ENCODE measurements at places on chromosomes 12 and 14. TPM values are rescaled to one million over a fixed set of nuclear protein-coding genes. Genes with fewer than 3 reads are reported as not detected.

The ISM2 gene
- total RNA-seq: not detected

The KCNC2 gene
- 3.6 TPM for total RNA-seq

The PLEKHG7 gene
- not detected for total RNA-seq

The DAO gene
- total RNA-seq: not detected

The CBLN3 gene
- total RNA-seq: 1.3 TPM

The LTBR gene
- 116 TPM for total RNA-seq

The SMIM10L1 gene
- total RNA-seq: 7.5 TPM

The GCH1 gene
- 10.6 TPM for total RNA-seq

The RPL10L gene
- not detected for total RNA-seq

The DPF3 gene
- not detected for total RNA-seq

The RHOJ gene
- 30.6 TPM for total RNA-seq

The RERG gene
- 133 TPM for total RNA-seq

- no peaks in the 10 kb centered on the region for H3K36me3 ChIP-seq
- no peak overlapping the region for H3K27ac ChIP-seq
- H3K27me3 ChIP-seq: no peaks in the 10 kb centered on the region
- DNase-seq: no peak
Measured at GRCh38 chr12:7959701-7960121, 23.7 kb upstream of the SLC2A3 start.

DNA sequence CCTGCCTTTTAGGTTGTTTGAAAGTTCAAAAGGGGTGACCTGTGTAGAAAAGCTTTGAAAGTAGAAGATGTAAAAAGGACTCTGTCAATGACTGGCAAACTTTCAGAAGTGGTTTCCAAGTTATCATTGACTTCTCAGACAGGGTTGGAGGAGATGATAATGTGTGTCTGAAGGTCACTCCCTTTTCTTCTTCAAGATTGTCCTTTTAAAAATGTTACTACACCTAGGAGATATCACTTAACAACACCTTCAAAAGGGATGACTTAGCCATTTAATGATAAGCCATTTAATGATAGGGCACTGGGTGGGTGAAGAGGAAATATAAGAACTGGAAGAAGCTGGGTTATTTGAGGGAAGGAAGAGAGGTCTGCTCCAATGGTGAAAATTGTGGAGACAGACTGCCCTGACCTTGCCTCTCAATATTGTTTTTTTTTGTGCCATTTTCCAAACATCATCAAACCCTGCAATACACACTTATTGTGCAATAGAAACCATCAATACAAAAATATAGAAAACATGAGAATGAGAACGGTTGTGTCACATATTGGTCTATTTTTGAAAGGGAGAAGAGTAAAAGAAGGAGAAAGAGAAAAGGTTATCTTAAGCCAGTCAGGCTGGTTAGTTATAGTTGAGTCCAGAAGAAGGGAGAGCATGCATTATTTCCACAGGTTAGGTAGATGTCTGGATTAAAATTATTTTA, 38.8 kb downstream of the BEST3 start:
- no peak overlapping the region for H3K4me3 ChIP-seq
- DNase-seq: no peak
- H3K27me3 ChIP-seq: no peaks in the 10 kb centered on the region
- no peak overlapping the region for H3K27ac ChIP-seq

DNA sequence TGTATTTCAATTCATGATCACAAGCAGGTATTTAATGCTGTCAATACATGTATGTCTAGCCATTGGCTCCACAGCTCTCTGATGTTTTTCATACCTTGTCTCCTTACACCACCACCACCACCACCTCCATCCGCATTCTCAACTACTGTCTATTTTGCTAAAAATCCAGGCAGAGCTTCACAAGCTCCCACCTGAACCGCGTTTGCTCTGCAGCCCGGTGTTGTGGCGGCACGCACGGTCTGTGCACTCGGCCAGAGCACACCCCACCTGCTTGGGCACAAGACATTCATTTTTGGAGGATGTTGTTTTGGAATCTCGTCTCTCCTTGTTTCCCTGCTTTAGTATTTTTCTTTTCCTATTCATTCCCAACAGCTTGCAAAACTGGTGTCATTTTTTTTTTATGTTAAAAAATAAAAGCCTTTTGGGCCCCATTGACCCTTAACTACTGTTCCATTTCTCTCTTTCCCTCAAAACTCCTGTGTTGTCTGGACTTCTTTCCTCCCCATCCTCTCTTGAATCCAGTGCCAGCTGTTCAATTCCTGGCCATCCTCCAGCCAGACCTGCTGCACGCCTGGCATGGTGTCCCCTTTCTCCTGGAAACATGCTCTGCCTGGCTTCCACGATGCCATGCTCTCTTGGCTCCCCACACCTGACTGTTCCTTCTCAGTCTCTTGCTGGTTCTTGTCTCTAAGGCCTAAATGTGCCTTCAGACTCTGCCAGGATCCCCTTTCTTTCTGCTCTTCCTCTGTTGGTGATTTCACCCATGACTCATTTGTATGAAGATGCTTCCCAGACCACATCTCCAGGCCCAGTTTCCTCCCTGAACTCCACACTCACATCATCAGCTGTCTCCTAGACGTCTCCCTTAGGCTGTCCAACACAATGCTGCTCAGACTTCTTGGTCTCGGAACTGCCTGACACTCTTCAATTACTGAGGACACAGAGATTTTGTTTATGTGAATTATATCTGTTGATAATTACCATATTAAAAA, 37.9 kb downstream of the PIWIL1 start:
- H3K4me3 ChIP-seq: no peak overlapping the region
- DNase-seq: no peak
- H3K36me3 ChIP-seq: no peaks in the 10 kb centered on the region

GRCh38 chr12:10155966-10156365, 16.0 kb downstream of the OLR1 start:
- no peak for DNase-seq
- H3K4me1 ChIP-seq: no peaks in the 10 kb centered on the region
- H3K27me3 ChIP-seq: no peaks in the 10 kb centered on the region

GRCh38 chr14:61080591-61081010, 99.6 kb downstream of the SLC38A6 start:
- H3K27me3 ChIP-seq: no peaks in the 10 kb centered on the region
- DNase-seq: no peak
- no peaks in the 10 kb centered on the region for H3K36me3 ChIP-seq
- H3K4me3 ChIP-seq: no peak overlapping the region
- H3K27ac ChIP-seq: no peak overlapping the region
- H3K4me1 ChIP-seq: no peaks in the 10 kb centered on the region

- no peak overlapping the region for H3K27ac ChIP-seq
- H3K4me3 ChIP-seq: no peak overlapping the region
- no peaks in the 10 kb centered on the region for H3K36me3 ChIP-seq
- no peaks in the 10 kb centered on the region for H3K27me3 ChIP-seq
- DNase-seq: no peak
Measured at GRCh38 chr12:115847398-115847797, 430.1 kb downstream of the MED13L start.

- H3K27ac ChIP-seq: peak overlapping the region; percentile 27
- no peaks in the 10 kb centered on the region for H3K36me3 ChIP-seq
- no peaks in the 10 kb centered on the region for H3K4me1 ChIP-seq
- H3K4me3 ChIP-seq: no peak overlapping the region
- H3K27me3 ChIP-seq: no peaks in the 10 kb centered on the region
- no peak for DNase-seq
Measured at GRCh38 chr12:2318286-2318685, 265.5 kb downstream of the CACNA1C start.

- H3K4me3 ChIP-seq: no peak overlapping the region
- DNase-seq: no peak
- H3K27me3 ChIP-seq: no peaks in the 10 kb centered on the region
- H3K36me3 ChIP-seq: no peaks in the 10 kb centered on the region
Measured at GRCh38 chr12:3728686-3729085, 24.2 kb downstream of the CRACR2A start.

DNA sequence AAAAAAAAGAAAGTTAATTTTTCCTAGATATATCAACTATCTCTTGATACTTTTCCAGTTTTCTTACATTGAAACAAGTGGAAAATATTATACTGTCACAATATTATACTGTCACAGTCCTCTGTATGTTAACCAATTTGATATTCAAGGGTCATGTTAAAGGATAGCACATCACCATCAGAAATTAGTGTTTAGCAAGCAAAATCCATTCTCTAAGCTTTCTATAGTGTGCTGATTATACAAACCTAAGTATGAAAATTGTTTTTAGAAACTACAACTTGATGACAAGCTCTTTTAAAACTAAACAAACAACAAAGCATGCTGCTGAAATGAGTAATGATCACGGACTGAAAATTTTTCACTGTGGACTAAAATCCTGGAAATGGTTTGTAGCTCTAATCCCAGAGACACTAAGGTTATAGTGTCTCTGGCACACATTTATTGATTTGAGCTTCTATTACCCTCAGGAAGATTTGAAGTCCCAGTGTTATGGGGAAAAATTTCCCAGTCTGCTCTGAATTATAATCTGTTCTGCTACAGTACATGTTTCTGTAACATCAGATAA, 9.7 kb downstream of the SPTSSA start:
- no peaks in the 10 kb centered on the region for H3K36me3 ChIP-seq
- H3K4me3 ChIP-seq: no peak overlapping the region
- H3K27me3 ChIP-seq: no peaks in the 10 kb centered on the region
- no peak overlapping the region for H3K27ac ChIP-seq
- no peaks in the 10 kb centered on the region for H3K4me1 ChIP-seq

DNA sequence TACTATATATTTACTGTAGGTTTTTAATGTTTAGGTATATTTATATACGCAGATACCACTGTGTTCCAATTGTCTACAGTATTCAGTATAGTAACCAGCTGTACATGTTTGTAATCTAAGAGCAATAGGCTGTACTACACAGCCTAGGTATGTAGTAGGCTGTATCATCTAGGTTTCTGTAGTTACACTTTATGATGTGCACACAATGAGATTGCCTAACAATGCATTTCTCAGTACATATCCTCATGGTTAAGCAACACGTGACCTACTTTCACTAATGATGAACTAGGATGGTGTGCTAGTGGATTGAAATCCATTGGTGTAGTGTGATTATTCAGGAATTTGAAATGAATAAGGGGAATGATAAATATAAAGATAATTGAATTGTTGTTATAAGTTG, 77.7 kb downstream of the ETNK1 start:
- H3K36me3 ChIP-seq: no peaks in the 10 kb centered on the region
- no peak for DNase-seq
- no peak overlapping the region for H3K4me3 ChIP-seq

DNA sequence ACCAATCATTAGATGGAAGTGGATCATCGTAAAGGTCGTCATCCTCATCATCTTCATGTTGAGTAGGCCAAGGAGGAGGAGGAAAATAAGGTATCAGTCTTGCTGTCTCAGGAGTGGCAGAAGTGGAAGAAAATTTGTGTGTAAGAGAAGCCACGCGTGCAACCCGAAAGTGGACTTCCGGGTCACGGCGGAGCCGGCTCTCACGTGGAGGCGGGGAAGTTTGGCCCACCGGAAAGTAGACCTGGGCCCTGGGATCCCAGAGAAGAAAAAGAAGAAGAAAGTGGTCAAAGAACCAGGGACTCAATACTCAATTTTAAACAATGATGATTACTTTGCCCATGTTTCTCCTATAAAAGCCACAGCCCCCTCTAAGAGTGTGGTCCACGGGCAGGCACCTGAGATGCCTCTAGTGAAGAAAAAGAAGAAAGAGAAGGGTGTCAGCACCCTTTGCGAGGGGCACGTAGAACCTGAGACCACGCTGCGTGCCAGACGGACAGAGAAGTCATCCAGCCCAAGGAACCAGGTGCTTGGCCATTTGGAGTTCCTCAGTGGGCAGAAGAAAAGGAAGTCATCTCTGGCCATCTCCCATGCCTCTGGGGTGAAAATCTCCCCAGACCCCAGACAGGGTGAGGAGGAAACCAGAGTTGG, 365.8 kb downstream of the BCAT1 start:
- H3K4me3 ChIP-seq: no peak overlapping the region
- H3K36me3 ChIP-seq: no peaks in the 10 kb centered on the region
- H3K27ac ChIP-seq: no peak overlapping the region
- no peak for DNase-seq
- no peaks in the 10 kb centered on the region for H3K27me3 ChIP-seq
- H3K4me1 ChIP-seq: no peaks in the 10 kb centered on the region

- no peak overlapping the region for H3K4me3 ChIP-seq
- no peaks in the 10 kb centered on the region for H3K36me3 ChIP-seq
- no peak overlapping the region for H3K27ac ChIP-seq
Measured at GRCh38 chr14:65184032-65184764, 81.9 kb upstream of the MAX start.

DNA sequence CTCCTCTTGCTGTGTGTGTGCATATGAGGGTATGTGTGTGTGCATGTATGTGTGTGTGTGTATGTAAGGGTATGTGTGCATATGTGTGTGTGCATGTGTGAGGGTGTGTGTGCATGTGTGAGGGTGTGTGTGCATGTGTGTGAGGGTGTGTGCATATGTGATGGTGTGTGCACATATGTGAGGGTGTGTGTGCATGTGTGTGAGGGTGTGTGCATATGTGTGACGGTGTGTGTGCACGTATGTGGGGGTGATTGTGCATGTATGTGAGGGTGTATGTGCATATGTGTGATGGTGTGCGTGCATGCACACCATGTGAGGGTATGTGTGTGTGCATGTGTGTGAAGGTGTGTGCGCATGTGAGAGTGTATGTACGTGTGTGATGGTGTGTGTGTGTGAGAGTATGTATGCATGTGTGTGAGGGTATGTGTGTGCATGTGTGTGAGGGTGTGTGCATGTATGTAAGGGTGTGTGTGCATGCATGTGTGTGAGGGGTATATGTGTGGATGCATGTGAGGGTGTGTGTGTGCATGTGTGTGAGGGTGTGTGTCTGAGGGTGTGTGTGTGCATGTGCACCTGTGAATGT, 15.4 kb downstream of the DAO start:
- H3K4me1 ChIP-seq: no peaks in the 10 kb centered on the region
- no peaks in the 10 kb centered on the region for H3K27me3 ChIP-seq
- H3K36me3 ChIP-seq: no peaks in the 10 kb centered on the region
- no peak for DNase-seq

GRCh38 chr12:89949457-89950195, 241.0 kb upstream of the ATP2B1 start:
- DNase-seq: peak; percentile 55
- H3K4me3 ChIP-seq: no peak overlapping the region
- no peaks in the 10 kb centered on the region for H3K27me3 ChIP-seq
- H3K27ac ChIP-seq: peak overlapping the region; percentile 77

GRCh38 chr12:92554158-92555073, 148.4 kb upstream of the PLEKHG7 start:
- H3K4me1 ChIP-seq: no peaks in the 10 kb centered on the region
- H3K36me3 ChIP-seq: no peaks in the 10 kb centered on the region
- H3K27ac ChIP-seq: peak overlapping the region; percentile 68
- no peaks in the 10 kb centered on the region for H3K27me3 ChIP-seq
- DNase-seq: no peak

- no peak overlapping the region for H3K27ac ChIP-seq
- H3K36me3 ChIP-seq: no peaks in the 10 kb centered on the region
- H3K27me3 ChIP-seq: no peaks in the 10 kb centered on the region
- no peaks in the 10 kb centered on the region for H3K4me1 ChIP-seq
- H3K4me3 ChIP-seq: no peak overlapping the region
Measured at GRCh38 chr14:85040046-85040685, 489.8 kb upstream of the FLRT2 start.

GRCh38 chr14:52755607-52756316, 25.8 kb downstream of the STYX start:
- H3K27me3 ChIP-seq: no peaks in the 10 kb centered on the region
- DNase-seq: no peak
- H3K4me3 ChIP-seq: no peak overlapping the region
- H3K4me1 ChIP-seq: no peaks in the 10 kb centered on the region

GRCh38 chr14:92266216-92266615, 56.7 kb upstream of the SLC24A4 start:
- no peak for DNase-seq
- no peaks in the 10 kb centered on the region for H3K27me3 ChIP-seq
- H3K36me3 ChIP-seq: no peaks in the 10 kb centered on the region
- H3K27ac ChIP-seq: no peak overlapping the region

- H3K27me3 ChIP-seq: no peaks in the 10 kb centered on the region
- no peaks in the 10 kb centered on the region for H3K4me1 ChIP-seq
Measured at GRCh38 chr12:11711651-11712327, 62.3 kb downstream of the ETV6 start.

Data from uterus (tissue), 4 donors.